ENCODE measurements at places on chromosomes 16 and 17. TPM values are rescaled to one million over a fixed set of nuclear protein-coding genes. Genes with fewer than 3 reads are reported as not detected.

DNA sequence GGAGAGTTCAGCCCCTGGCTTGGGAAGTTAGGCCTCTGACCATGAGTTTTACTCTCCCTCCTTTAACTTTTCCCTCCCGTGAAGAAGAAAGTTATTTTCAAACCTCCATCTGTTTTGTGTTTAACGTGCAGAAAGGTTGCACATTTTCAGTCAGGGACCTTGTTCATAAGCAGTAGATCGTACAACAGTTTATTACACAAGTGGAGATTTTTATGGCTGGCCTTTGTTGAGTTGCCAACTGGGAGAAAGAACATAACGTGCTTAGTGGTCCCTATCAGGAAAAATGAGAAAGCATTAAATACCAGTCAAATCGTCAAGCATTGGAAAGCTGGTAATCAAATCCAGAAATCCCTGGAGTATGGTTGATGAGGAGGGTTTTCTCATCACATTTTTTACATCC, 117.9 kb upstream of the MYOCD start:
- DNase-seq, result no peak

DNA sequence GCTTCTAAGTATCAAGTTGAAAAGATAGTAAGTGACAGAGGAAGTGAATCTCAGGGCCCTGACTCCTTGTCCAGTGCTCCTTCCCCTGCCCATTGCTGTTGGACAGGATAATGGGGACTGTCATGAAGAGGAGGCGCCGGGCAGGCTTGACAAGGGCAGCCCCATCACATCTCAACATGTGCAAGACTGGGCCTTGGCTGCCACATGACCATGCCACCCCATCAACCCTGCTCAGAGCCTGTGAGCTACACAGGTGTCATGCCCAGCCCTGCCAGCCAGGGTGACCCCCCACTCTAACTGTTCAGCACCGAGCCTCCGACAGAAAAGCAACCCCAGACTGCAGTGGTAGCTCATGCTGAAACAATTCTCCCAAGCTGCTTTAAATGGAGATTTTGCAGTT, 171.6 kb downstream of the C16orf78 start:
- no peak for DNase-seq

- no peak for DNase-seq
These were observed 30.7 kb downstream of the ELAC2 start for GRCh38 chr17:12987120-12987519.

GRCh38 chr16:83233153-83233552, 574.6 kb upstream of the HSBP1 start:
- no peak for DNase-seq

DNA sequence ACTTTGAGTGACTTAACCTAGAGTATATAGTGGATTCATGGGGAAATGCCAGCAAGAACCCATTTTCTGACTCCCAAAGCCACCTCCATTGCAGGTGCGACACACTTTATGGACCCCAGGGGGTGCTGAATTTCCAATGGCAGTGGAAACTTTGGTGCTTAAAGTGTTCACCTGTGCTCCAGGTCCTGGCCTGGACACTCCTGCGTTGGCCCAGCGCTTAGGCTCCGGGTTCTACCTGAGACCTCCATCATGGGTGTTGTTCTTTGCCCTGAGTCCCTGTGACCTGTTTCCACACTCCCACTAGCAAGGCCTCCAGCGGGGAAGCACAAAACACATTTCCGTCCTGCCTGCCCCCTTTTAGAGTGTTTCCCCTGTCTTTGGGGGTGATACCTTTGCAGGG, 3.0 kb downstream of the CCNF start:
- no peak for DNase-seq

DNA sequence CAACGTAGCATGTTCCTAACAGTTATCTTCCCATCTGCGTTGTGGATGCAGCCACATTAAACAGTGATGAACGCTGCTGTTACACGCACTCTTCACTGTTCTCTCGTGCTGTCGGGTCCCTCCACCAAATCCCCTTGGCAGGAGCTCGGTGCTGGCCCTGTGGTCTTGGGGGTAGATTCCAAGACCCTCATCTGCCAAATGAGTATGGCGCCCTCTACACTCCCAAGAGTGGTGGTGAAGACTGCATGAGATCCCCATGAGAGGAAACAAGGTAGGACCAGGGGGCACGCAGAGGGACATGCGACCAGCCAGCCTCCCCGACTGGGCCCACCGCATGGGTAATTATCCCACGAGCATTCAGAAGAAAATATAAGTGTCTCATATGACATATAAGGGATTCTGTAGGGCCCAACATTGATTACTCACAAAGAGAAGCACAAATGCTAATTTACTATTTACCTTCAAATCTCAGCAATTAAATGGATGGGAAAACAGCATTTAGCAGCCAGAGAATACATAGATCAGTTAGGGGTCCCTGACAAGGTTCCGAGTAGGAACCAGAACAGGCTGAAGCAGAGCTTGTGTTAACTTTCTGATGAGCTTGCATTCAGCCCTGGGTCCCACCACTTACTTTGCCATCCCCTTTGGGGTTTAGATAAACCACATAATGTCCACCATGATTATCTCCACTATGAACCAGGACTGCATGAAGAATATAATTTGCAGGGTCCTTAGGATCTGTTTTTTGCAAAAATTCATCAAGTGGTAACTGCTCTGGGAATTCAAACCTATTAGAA, 23.8 kb downstream of the LITAFD start:
- DNase-seq, result no peak

GRCh38 chr17:79164408-79164807, 89.8 kb downstream of the ENGASE start:
- no peak for DNase-seq

DNA sequence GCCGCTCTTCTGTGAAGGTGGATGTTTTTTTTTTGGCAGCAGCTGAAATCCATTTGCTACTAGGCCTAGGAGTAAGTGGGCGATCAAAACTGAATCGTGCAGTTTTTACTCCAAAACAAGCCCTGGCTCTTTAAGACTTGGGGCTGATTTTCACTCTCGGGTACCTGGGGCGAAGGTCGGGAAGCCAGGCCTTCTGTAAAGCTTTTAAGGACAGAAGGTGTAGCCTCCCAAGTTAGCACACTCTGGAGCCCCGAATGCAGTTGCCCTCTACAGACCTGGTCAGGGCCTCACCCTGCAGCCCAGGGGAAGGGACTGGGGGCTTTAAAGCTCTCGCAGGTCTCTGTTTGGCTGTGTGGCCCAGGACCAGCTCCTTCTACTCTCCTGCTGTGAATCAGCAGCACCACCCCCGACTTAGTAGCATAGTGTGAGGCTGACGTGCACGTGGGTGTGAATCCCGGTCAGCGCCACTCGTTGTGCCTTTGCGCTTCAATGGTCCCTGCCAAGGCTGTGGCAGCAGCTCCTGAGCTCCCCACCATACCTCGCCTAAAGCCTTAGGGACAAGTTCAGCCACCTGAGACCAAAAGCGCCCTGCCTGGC, 49.9 kb downstream of the TMEM235 start:
- DNase-seq, result no peak

DNA sequence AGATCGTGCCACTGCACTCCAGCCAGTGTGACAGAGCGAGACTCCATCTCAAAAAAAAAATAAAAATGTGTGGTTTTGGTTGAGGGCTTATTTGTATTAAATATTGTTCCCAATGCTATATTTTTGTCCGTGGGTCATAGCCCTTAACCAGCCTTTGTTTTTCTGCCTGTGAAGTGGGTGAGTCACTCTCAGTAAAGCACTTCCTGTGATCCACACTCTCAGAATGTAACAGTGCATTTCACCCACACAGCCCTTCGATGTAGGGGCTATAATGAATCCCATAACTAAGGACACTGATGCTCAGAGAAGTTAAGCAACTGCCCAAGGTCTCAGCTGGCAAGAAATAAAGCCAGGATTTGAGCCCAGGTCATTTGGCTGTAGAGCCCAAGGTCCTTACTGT, 34.7 kb upstream of the POLR3E start:
- no peak for DNase-seq

Gene PMFBP1
- 24.3 TPM for polyA plus RNA-seq

Gene ANKFN1
- polyA plus RNA-seq, result 11.4 TPM

Gene KRTAP4-4
- polyA plus RNA-seq, result not detected

Gene NKD1
- polyA plus RNA-seq, result 5.9 TPM

Gene RHBDL1
- polyA plus RNA-seq, result 2.1 TPM

Gene KCNJ12
- 2.4 TPM for polyA plus RNA-seq

Gene KRTAP4-1
- polyA plus RNA-seq, result not detected

Gene SNAI3
- polyA plus RNA-seq, result 1.3 TPM

Gene CACNA1H
- polyA plus RNA-seq, result 41.1 TPM

Gene MFSD6L
- polyA plus RNA-seq, result 56.5 TPM

Gene CFAP97D1
- polyA plus RNA-seq, result 32.4 TPM
